ENCODE measurements at places on chromosomes 13 and 19.

GRCh38 chr13:48159826-48160225 lies 64.9 kb upstream of the MED4 start:
- no peak for DNase-seq

GRCh38 chr19:55626350-55626749 lies 2.0 kb upstream of the ZNF784 start:
- DNase-seq, result no peak

DNA sequence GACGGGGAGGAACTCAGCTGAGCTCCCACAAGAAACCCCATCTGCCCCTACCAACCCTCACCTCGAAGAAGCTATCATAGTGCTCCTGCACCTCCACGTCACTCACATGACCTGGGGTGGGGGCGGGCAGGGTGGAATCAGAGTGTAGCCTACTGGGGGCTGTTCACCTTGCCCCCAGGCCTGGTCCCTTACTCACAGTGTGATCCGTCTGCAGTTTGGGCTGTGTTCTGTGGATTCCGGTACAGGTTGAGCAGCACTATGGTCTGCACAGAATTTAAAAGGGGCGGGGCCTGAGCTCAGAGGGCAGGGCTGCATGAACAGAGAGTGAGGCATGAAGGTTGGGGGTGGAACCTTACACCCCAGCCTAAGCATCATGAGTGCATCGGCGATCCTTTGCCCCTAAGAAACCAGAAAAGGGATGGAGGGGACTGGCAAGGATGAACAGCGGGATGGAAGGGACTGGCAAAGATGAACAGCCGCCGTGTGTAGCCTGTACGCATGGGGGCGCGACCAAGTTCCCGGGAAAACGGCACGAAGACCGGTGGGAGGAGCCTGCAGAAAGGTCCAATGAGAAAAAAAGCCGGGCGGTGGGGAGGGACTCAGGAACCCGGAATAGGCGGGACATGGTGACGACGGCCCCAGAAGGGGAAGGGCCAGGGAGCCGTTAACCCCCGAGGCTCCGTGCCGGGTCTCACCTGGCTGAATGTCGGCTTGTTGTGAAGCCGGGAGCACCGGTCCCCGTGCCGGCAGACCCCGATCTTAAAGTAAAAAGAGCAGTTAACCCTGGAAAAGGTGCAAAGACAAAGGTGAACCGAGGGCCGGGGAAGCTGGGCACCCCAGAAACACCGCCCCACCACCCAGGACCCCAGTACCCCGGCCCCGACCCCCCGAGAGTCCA lies 539 bp downstream of the U2AF1L4 start:
- DNase-seq, result peak; percentile 94

GRCh38 chr19:8655340-8655709 lies 24.9 kb downstream of the NFILZ start:
- DNase-seq, result no peak

DNA sequence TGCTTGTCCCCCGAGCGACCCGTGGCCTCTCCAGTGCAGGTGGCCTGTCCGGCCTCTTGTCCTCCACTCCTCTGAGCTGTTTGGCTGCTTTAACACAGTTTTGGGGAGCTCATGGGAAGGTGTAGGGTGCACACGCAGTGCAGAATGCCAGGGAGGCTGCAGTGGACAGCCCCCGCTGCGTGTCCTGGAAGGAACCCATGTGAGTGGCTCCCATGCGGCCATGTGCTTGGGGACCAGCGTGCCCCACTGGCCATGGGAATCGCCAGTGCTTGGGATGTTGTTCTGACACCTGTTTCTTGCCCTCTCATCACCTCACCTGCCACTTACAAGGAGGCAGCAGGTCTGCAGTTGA lies 22.6 kb upstream of the F7 start:
- no peak for DNase-seq

GRCh38 chr13:48526286-48526685 lies 6.6 kb downstream of the RCBTB2 start:
- DNase-seq, result no peak

GRCh38 chr19:54138489-54139256 lies 1.1 kb downstream of the CNOT3 start:
- DNase-seq, result peak; percentile 18

DNA sequence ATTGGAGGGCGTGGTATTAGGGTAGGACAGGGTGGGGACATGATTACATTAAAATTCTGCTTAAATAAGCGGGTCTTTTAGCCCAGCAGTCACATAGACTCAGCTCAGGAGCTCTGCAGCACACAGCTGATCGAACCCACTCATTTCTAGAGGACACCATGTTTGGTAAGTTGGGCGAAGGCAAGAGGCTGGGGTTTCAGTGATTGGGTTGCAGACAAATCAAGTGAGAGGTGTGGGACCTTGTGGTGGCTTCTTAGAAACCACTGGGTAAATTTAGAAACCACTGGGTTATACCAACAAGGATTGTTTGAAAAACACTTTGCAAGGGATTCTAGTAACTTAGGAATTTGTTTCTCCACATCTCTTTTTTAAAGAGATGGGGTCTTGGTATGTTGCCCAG lies at the start of gene LEUTX:
Gene LEUTX (plus strand): TSS at position 92 of the 400 bp plus-strand sequence. CDS start 67 bp downstream, at position 159.
- DNase-seq, result no peak

DNA sequence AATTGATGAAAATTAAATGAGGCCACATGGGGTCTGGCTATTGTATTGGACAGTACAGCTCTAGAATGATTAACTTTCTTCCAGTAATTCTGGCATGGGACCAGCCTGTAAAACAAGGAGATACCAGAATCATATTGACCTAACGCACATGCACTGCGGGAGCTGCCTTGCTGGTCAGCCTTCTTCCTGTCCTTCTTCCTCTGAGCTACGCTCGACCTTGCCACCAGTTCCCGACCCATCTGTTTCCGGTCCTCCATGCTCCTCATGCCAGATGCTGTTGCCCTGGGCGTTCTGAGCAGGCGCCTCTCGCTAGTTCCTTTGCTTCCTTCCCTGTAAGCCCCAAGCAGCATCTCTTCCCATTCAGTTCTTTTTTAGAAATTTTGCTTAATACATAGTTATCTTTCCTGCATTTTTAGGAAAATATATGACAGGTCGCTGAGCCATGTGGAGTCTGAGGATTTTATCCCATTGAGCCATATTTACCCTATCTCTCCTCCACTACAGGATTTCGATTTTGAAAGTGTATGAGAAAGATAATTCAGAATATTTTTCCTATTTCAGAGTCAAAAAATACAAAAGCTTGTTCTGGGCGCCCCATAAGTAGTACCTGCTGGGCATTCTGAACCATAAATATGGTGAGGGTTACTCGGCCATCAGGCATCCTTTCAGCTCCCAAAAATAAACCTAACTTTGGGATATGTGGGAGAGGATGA lies 38.6 kb downstream of the TNFRSF19 start:
- peak; percentile 57 for DNase-seq

GRCh38 chr13:24056616-24057137 lies 103.8 kb upstream of the SPATA13 start:
- no peak for DNase-seq

DNA sequence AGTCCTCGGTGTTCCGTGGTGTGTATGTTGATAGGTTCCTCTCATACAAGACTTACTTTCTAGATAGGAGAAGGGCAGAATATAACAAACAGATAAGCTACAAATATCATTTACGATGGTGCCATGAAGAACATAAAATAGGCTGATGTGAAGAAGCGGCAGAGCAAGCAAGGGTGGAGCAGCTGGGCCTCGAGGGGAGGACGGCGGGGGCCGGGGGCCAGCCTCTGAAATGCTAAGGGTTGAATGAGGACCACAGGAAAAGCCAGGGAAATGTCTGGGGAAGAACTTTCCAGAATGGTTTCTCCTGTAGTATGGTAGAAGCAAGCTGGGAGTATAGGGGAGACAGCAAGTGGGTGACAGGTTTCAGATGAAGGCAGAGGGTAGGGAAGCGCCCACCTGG lies 529.5 kb downstream of the LIG4 start:
- DNase-seq, result no peak

DNA sequence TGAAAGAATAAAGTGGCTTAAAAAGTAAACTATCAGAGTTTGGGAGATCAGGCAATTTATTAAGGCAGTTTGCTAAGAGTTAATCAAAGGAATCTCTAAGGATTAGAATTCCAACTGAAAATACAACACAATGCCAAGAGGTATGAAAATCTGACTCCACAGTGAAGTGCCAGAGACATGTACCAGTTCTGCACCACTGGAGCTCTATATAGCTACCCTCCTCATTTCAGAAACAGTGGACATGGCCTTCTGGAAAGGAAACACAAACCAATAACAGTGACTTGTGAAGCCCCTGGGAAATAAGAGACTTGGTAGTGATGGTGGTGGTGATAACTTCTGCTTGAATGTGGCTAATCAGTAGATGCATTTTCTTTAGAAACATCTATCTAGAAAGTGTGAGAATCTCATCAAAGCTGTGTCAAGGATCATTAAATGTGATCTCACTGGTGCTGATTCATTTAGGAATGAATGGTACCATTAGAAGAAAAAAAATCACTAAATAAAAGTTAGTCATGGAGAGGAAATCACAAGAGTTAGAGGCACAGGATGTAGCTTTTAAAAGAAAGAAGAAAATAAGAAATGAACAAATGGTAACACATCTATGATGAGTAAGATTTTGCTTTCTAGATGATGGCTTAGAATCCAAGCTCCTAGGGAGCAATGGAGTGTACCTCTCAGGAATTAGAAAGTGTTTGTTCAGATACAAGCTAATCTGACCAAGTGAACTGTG lies 20.1 kb upstream of the N4BP2L1 start:
- no peak for DNase-seq

GRCh38 chr13:103510007-103510535 lies 443.9 kb upstream of the SLC10A2 start:
- no peak for DNase-seq

DNA sequence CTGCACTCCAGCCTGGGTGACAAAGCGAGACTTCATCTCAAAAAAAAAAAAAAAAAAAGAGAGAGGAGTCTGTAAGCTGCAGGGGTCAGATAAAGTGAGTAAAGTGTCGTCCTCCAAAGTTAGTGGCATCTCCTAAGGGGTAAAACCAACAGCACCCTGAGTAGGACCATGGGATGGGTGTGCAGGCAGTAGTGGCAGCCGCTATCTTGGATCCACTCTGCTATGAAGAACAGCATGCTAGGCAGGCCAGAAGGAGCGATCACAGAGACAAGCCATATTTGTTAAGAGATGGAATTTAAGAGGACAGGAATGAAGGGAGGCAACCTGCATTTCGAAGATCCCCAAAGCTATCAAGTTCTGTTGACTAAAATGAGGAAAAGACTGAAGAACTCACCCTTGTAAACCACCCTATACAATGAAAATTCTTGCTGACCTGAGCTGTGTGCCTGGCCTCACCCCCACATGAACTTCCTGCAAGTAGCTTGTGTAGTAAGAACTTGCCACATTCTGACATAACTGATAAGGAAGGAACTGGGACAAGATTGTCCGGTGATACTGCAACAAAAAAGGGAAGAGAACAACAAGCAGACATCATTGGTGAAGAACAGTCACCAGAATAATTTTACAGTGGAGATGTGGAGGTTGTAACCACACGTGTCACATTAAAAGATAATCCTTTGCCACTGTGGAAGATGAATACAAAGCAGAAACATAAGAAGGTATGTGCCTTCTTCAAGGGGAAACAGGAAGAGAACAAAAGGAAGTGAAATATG lies 16.2 kb downstream of the DPY19L3 start:
- DNase-seq, result no peak

GRCh38 chr19:12665281-12665573 lies 1.3 kb downstream of the MAN2B1 start:
- DNase-seq, result no peak

- DNase-seq, result no peak
Measured at GRCh38 chr13:113324398-113324797, 27.4 kb downstream of the LAMP1 start.

DNA sequence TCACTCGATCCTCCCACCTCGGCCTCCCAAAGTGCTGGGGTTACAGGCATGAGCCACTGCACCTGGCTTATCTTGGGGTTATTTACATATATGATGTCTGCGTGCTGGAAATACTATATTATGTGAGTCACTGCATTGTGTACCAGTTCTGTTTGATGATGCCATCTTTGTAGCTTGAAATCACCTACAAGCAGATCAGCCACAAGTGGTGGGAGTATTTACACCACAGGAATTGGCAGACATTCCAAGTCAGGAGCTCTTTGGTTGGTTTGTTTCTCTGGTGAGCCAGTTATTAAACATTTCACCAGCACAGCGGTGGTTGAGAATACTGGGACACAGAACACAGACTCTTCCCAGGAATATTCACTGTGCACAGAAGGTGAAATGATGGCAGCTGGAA lies 4.5 kb upstream of the TIMM44 start:
- peak; percentile 45 for DNase-seq

GRCh38 chr13:46662690-46663089 lies 109.7 kb downstream of the LRCH1 start:
- DNase-seq, result no peak

DNA sequence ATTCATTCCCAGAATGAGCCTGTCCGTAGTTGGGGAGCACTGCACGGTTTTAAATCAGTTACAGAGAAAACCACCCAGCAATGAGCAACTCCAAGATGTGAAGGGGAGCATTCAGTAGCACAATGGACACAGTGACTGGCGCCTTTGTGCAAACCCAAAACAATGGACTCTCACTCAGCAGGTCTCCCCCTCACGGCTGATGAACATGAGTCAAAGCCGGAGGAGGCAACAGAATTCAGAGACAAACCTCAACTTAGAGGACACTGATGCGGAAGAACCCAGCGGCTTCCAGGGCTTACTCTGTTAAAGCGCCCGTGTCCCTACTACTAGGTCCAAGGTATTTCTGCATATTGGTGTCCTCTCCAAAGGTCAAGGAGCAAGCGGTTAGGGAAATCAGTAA lies 17.7 kb downstream of the PLEKHF1 start:
- DNase-seq, result no peak

- DNase-seq, result no peak
Measured at GRCh38 chr19:11379857-11380350, 4.2 kb downstream of the EPOR start.

- peak; percentile 36 for DNase-seq
Measured at GRCh38 chr13:52001120-52001731, 10.0 kb downstream of the ATP7B start.

DNA sequence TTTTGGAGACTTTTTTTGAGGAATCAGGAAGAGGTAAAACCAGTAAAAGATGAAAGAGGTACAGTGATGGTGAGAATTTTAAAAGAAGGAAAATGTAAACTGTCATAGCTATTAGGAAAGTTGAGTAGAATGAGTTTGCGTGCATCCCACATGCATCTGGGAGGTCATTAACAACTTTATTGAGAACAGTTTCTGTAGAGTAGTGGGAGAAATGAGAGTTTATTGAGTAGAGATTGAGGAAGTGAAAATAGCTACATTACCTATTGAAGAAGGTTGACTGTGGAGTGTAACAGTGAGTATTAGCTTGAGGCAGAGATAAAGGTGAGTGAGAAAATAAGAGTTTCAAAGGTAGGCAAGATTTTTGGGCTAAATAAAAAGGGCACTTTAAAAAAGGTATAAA lies 38.7 kb downstream of the BRCA2 start:
- DNase-seq, result no peak

DNA sequence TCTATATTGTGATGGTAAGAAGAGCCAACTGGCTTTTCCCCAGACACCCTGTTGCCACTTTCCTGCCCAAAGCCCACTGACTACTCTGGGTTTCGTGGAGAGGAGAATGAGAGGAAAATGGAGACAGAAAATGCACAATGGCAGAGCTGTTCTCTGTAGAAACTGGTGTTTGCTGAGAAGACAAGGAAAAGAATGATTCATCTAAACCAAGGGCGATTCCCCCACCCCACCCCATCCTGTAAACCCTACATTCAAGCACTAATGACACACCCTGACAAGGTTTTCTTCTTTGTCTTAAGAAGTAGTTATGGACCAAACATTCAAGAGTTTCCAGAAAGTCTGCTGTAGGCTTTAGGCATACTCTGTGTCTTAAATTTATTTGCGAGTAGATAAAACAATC lies 68.8 kb downstream of the DOCK9 start:
- DNase-seq, result no peak

GRCh38 chr19:14479975-14480699 lies 5.0 kb upstream of the PTGER1 start:
- DNase-seq, result no peak

Data from NCI-H2171 treated with DMSO at 0.1 percent for 48 hours (cell line).